ENCODE measurements at places on chromosomes 5 and 9.

DNA sequence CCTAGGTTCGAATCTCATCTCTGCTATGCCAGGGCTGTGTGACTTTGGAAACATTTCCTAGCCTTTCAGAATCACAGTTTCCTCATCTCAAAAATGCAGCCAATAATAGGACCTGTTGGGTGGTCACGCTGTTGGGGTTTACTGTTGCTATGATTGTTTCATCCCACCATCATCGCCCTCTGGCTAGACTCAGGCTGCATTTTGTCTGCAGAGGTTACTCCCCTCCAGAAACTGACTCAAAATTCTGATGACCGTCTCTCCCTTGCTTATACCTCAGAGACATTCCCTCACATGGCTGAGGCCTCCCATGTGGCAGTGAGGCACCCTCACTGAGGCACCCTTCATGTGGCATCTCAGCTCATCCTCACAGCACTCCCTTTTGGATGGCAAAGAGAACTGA is 61.6 kb downstream of the COL27A1 start:
- no peak for DNase-seq

- no peak for DNase-seq
These were observed 207.2 kb downstream of the ERCC6L2 start for GRCh38 chr9:96082516-96083232.

DNA sequence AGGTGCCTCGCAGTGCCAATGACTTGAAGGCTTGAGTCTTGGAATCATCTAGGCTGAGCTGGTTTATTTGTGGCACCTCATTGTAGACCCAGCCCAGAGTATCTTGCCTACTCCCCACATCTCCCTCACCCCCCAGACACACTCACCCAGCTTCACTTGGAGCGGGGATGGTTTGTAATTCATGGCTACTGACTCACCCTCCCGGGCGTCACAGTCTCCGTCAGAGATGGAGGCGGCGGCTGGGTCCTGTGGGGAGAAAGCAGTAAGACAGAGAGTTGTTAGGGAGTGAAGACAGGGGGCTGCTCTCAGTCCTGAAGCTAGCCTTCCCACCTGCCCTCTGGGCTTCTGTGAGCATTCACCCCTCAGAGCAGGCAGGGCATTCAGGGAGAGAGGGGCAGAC is 29.0 kb upstream of the MYORG start:
- no peak for DNase-seq

GRCh38 chr5:170691657-170692056 is 91.9 kb upstream of the GABRP start:
- DNase-seq: no peak

GRCh38 chr5:135242021-135242865 is 156.8 kb downstream of the MACROH2A1 start:
- DNase-seq: no peak

GRCh38 chr5:137610598-137610997 is 111.5 kb upstream of the SPOCK1 start:
- DNase-seq: no peak

GRCh38 chr9:114496011-114496410 is 9.3 kb downstream of the WHRN start:
- DNase-seq: no peak

DNA sequence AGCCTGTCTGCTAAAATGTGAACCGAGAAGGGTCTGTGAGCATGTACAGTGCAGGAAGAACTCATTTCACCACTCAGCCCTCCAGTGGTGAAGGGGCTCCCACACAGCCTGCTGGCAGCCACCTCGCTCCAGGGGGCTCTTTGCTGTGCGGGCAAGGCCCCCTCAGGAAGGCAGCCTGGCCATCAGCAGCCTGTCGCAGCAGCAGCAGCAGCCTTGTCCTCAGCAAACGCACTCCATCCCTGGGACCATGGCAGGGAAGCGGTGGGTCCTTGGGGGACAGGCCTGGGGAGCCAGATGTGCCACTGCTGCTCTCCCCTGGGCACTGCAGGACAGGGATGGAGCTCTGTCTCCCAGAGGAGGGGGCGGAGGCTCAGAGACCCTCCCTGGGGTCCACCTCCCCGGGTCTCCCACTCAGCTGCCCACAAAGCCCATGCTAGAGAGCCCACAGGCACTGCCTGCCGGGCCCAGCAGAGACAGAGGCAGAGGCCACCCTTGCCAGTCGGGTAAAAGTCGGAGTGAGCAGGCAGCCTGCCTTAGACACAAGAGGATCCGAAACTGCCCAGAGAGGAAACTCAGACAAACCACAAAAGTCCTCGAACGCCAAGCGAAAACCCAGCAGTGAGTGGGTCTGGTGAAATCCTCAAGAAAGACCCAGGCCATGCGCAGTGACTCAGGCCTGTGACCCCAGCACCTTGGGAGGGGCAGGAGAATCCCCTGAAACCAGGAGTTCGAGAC is 8.0 kb downstream of the BRD3 start:
- DNase-seq: no peak

GRCh38 chr5:96648023-96648422 is 14.2 kb upstream of the CAST start:
- no peak for DNase-seq

DNA sequence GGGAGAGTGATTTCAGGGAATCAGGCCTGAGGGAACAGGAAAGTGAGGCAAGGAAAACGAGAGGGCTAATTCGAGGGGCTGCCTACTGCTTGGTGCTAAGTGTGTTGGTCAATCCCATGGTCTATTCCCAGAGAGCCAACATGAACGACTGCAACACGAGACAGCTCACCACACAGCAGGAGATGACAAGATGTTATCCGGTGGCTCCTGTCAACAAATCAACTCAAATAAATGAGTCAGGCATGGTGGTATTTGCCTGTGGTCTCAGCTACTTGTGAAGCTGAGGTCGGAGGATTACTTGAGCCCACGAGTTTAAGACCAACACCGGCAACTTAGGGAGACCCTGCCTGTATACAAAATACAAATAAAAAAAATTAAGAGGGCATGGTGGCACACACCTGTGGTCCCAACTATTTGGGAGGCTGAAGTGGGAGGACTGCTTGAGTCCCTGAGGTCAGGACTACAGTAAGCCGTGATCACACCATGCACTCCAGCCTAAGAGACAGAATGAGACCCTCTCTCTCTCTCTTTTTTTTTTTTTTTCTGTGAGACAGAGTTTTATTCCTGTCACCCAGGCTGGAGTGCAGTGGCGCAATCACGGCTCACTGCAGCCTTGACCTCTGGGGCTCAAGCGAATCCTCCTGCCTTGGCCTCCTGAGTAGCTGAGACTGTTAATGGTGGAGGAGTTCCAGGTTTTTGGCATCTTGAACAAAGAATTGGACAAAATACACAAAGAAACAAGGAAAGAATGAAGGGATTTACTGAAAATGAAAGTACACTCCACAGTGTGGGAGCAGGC is 9.0 kb upstream of the FAF2 start:
- no peak for DNase-seq

- no peak for DNase-seq
These were observed 39.5 kb upstream of the TNFSF15 start for GRCh38 chr9:114845373-114845772.

- DNase-seq: no peak
These were observed 2293.3 kb upstream of the C9orf72 start for GRCh38 chr9:29866556-29866955.

GRCh38 chr5:89086390-89087086 is 203.6 kb upstream of the MEF2C start:
- DNase-seq: no peak

GRCh38 chr5:27034565-27034964 is 3.8 kb downstream of the CDH9 start:
- no peak for DNase-seq

DNA sequence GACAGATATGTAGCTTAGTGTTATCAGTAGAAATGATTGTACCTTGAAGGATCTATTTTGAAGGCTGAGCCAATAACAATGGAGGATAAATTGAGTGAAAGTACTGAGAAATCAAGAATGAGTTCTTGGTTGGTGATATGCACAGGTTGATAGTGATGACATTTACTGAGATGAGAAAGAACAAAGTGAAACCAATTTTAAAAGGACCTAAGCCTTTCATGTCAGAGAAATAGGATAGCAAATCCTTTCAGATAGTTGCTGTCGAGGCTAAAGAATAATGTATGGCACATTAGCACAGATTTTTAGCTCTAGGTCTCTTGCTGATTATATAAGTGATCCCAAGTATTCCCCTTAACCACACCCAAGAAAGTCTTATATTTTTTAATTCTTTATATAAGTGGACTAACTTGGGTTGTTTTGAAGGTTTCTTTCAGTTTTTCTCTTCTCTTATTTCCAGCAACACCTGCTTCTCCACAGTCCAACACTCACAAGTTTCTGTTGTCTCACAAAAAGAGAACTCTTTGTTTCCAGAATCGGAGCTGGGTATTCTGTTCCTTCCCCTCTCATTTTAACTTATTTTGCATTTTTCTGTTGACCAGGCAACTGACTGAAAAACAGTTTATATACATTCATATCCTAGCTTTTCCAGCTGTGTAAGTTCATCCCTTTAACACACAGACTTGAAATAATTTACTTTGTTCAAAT is 286.9 kb upstream of the ATP10B start:
- DNase-seq: no peak

GRCh38 chr9:69155341-69156030 is 18.6 kb upstream of the TJP2 start:
- DNase-seq: no peak

GRCh38 chr5:123965626-123966025 is 453.6 kb downstream of the CSNK1G3 start:
- DNase-seq: no peak

DNA sequence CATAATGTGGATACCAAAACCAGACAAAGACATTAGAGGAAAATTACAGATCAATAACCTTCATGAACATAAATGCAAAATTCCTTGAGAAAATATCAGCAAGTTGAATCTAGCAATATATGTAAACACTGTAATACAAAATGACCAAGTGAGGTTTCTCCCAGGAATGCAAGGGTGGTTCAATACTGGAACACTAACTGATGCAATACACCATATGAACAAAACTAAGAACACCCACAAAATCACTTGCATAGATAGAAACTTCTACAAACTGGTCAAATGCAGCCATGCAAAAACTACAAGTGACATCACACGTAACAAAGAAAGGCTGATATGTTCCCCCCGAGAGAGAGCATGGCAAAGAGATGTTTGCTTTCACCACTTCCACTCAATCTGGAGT is 55.6 kb downstream of the NACC2 start:
- no peak for DNase-seq

- DNase-seq: no peak
These were observed 180.8 kb downstream of the GOLPH3 start for GRCh38 chr5:31993165-31993961.

- DNase-seq: no peak
These were observed 44.1 kb upstream of the OLFM1 start for GRCh38 chr9:135043345-135043744.

GRCh38 chr9:36892279-36892678 is 141.8 kb downstream of the PAX5 start:
- no peak for DNase-seq

GRCh38 chr5:44740660-44741059 is 68.1 kb upstream of the MRPS30 start:
- DNase-seq: no peak

DNA sequence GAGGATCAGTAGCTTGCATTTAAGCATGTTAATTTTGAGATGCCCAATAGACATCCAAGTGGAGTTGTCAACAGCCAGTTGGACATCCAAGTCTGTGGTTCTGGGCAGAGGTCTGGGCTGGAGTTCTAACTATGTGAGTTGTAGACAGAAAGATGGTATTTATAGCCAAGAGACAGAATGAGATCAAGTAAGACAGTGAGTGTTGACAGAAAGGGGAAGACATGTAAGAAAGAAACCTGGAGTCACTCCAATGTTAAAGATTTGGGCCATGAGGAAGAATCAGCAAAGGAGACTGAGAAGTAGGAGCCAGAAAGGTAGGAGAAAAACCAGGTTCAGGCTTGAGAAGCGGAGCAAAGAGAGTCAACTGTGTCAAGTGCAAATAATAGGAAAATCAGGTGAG is 95.5 kb upstream of the PUM3 start:
- DNase-seq: no peak

DNA sequence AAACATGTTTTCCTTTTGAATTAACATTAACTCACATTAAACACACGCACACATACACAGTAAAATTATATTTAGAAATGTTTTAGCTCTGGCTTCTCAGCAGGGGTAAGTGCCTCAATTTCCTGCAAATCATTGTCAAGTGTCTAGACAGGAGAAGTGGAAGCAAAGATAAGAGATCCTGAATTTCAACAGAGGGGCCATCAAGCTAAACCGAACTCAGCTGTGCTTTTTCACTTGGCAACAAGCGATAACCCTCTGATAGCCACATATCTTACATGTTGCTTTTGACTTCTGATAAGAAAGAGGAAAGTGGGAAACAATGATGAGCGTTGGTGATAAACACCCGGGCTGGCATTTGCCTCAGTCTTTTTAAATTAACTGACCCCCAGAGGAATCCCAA is 79.7 kb upstream of the SPDL1 start:
- DNase-seq: no peak

- no peak for DNase-seq
These were observed 602.8 kb downstream of the IRX1 start for GRCh38 chr5:4198461-4198860.

- DNase-seq: no peak
These were observed 11.1 kb downstream of the GLDC start for GRCh38 chr9:6634444-6634843.

DNA sequence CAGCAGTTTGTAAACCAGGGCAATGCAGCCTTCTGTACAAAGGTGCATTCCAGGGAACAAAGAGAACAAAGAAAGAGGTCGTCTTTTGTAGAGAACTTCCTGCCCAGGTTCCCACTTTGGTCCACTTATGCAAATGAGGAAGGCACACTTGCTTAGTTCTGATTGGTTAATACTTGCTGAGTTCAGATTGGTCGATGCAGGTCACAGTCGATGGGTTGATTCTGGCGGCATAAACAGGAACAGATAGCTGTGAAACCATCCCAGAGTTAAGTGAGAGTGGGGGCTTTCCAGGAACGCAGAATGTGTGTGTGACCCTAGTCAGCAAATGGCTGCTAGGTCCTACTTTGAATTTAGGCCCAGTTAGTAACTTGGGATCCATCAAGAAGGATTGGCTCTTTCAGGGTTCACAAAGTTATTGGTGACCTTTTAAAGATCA is 1.8 kb upstream of the ADAMTS13 start:
- DNase-seq: peak; percentile 47

- DNase-seq: no peak
These were observed 157.8 kb downstream of the RGS3 start for GRCh38 chr9:113621309-113621791.

- no peak for DNase-seq
These were observed 494.1 kb upstream of the TUSC1 start for GRCh38 chr9:26172301-26172700.

GRCh38 chr5:58486290-58486689 is 4.9 kb upstream of the GAPT start:
- no peak for DNase-seq

- DNase-seq: no peak
These were observed 87.5 kb downstream of the SECISBP2 start for GRCh38 chr9:89405826-89406225.

- no peak for DNase-seq
These were observed 310.1 kb upstream of the MSX2 start for GRCh38 chr5:174414315-174414710.

Data from Jurkat, Clone E6-1 (cell line).